ENCODE measurements at places on chromosomes 7 and 10. TPM values are rescaled to one million over a fixed set of nuclear protein-coding genes. Genes with fewer than 3 reads are reported as not detected.

Gene SRGN
- polyA plus RNA-seq = 26.1 TPM

Gene ABCA13
- polyA plus RNA-seq = 0.76 TPM

DNA sequence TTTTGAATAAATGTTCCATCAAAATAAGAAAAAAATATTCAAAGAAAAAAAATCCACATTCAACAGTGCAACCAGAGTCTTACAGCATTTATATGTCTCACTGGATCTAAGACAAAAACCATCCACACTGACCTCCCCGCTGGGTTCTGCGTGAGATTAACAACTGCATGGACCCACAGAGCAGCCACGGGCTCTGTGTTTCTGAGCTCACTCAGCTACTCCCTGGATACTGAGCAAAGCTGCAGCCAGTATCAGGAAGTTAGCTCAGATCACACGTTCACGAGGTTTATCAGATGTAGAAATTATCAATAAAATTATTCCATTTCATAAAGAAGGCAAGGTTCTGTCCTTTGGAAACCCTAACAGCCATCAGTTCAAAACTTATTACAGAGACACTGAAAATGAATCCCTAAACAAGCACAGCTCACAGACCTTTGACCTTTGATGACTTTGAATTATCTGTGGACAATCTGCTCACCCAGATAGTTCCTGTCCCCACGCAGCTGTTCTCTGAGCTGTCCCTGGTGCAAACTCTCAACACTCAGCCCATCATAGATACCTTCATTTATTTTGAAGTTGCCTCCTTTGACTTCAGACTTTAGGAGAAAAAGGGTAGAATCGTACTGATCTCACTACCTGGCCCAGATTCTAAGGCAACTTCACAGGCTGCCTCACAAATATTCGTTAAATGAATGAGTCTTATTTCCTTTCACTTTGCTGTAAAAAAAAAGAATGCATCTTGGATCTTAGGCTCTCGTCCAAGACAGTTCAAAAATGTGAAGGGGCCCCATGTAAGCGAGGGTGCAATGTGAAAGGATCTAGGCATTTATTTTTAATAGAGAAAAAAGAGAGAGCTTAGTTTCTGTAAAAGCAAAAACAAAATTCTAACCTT lies 67.7 kb upstream of the SVIL start:
- DNase-seq = no peak

DNA sequence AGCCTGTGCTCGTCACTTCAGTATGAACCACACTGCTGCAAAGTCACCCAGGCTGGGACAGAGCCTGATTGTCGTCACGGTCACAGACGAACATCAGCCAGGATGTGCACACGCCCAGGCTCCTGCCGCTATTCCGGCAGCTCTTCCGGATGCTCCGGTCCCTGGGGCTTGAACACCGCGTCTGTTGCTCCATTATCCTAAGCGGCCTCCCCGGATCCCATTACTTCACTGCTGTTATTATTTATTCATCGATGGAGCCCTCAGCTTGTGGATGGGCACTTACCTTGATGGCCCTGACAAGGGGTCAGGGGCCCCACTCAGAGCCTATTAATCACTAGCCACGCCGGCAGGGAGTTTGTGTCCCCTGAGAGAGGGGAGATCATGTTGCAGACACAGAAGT lies 120.8 kb upstream of the PCBD1 start:
- no peak for DNase-seq

GRCh38 chr7:128100225-128100948 lies 69.2 kb upstream of the LRRC4 start:
- no peak for DNase-seq

DNA sequence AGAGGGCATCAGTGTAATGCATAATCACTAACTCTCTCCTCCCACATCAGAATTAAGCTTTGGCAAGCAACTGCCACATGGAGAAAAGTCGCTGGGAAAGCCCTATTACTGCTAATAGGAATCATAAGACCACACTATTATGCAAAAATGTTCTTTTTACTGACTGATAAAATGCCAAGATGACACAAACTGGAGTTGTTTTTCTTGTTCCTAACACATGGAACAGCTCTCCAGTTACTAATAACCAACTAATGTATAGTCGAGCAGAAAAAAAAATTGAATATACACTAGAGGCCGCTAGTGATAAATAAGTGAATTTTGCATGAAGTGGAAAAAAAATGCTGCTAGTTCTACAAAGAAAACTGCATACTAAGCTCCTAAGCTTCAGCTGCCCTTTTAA lies 165.6 kb downstream of the TPK1 start:
- no peak for DNase-seq

DNA sequence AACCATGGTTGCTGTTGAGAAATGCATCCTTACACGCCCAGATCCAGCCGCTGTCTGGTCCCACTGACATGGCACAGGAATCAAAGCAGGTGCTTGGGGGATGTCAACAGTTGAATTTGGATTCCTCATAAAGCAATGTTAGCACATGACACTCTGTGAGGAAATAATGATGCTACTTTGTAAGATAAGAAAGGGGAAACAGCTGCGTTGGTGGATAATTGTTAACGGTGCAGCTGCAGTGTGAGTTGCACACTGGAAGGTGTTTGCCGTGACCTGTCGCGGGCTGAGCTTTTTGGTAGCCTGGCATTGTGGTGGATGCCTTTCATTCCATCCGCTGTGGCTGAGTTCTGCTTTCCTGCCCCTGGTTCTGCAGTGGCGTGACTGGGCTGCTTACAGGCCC lies 113.9 kb downstream of the MGMT start:
- DNase-seq = no peak

- no peak for DNase-seq
Measured at GRCh38 chr7:117086788-117087187, 133.5 kb downstream of the ST7 start.

- no peak for DNase-seq
Measured at GRCh38 chr7:55574051-55574717, 1.9 kb upstream of the VOPP1 start.

GRCh38 chr7:69640216-69640615 lies 41.9 kb downstream of the AUTS2 start:
- no peak for DNase-seq

Gene CRHR2
- 0.25 TPM for polyA plus RNA-seq

Gene NUDT13
- polyA plus RNA-seq = 5.5 TPM

- no peak for DNase-seq
Measured at GRCh38 chr7:130500463-130500862, 8.6 kb downstream of the MEST start.

Gene C10orf105
- polyA plus RNA-seq = 0.15 TPM

GRCh38 chr7:145106001-145106400 lies 270.1 kb upstream of the TPK1 start:
- DNase-seq = no peak

Gene PDK4
- 19.3 TPM for polyA plus RNA-seq

DNA sequence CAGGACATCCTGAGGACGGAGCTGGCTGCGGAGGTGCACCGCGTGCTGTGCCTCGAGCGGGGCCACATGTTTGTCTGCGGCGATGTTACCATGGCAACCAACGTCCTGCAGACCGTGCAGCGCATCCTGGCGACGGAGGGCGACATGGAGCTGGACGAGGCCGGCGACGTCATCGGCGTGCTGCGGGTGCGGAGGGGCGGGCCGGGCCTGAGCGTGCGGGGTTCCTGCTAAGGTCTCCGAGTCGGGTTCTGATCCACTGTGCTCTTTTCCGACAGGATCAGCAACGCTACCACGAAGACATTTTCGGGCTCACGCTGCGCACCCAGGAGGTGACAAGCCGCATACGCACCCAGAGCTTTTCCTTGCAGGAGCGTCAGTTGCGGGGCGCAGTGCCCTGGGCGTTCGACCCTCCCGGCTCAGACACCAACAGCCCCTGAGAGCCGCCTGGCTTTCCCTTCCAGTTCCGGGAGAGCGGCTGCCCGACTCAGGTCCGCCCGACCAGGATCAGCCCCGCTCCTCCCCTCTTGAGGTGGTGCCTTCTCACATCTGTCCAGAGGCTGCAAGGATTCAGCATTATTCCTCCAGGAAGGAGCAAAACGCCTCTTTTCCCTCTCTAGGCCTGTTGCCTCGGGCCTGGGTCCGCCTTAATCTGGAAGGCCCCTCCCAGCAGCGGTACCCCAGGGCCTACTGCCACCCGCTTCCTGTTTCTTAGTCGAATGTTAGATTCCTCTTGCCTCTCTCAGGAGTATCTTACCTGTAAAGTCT lies 10.4 kb downstream of the ATG9B start:
- DNase-seq = no peak

DNA sequence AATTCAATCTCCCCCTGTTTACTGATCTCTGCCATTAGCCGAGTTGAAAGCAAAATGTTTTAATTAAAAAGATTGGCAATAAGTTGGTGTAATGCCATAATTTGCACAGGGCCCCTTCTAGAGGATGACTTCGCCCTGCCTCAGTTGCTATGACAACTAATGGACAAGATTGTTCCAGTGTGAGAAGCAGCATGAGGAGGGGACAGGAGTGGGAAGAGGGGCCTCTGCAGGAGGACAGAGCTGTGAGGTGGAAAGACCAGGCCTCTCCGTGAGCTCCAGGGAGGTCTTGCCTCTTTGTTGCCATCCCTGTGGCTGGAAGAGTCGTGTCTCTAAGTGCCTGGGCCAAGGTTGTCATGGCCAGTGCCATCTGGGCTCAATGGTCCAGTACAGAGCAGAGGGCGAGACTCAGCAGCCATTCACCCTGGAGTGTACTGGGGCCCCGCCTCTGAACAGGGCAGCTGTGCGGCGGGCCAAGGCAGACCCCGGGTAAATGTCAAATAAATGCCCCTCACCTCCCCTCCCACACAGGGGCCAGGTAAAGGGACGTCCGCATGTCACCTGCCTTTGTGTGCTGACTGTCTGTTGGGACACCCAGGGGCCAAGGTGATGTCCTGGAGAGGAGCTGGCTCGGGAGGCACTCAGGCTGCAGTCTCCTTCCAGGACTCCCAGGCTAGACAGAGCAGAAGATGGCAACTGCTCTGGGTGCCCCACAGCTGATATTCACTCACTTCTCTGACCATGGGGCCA lies 97.0 kb upstream of the RET start:
- DNase-seq = no peak

DNA sequence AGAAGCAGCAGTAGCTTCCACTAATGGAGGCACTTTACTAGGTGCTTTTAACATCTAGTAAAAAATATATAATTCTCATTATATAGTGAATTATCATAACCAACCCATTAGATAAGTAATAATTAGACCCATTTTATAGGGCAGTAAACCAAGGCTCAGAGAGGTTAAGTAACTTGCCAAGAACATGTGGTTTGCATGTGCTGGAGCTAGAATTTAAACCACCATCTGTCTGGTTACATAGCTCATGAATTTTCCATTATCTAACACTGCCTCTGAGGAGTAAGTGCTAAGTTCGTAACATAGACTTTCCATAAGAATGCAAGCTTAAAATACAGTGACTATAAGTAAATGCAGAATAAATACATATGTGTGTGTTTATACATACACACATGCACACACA lies 41.9 kb downstream of the CREB3L2 start:
- no peak for DNase-seq

DNA sequence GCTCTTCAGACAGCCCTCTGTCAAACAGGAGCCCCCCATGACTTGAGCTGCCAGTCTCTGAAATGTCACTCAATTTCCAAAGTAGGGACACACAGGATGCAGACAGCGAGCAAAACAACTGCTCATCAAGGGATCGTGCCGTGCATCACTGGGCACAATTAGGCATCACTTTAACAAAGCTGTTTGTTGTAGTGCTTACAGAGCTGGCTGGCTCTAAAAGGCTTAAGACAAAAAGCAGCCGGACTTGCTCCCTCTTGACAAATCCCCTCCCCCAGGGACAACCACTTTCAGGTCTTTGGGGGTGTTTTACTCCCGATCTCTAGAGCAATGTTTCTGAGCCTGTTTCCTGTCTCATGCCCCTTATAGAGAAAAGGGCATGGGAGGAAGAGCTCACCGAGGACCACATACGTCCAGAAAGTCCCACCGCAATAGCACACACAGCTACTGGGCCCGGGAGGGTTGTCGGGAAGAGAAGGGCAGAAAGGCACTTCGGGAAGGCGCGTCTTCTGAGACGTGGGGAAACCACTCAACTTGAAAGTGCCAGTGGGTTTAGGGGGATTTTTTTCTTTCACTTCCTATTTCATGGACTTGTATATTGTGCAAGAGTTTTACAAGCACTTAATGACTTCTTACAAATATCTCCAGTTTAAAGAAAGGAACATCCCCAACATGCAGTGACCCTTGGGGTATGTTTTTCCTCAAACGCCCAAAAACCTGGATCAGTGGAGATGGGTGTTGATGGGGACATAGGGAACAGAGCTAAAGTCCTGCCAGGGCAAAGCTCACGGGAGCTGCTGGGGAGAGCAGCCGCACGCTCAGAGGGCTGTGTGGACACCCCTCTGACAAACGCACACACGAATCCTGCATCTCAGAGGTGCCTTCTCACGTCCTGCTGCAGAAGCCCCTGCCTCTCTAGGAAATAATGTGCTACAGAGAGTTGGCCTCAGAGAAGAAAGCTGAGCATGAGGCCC lies 27.1 kb downstream of the LRRC20 start:
- no peak for DNase-seq

Gene TLL2
- polyA plus RNA-seq = 0.74 TPM

Gene PLEKHS1
- polyA plus RNA-seq = 0.04 TPM

Gene ANKRD61
- polyA plus RNA-seq = 0.61 TPM

- no peak for DNase-seq
Measured at GRCh38 chr7:116509982-116510579, 10.5 kb downstream of the CAV2 start.

- DNase-seq = no peak
Measured at GRCh38 chr10:35232527-35232926, 103.8 kb upstream of the CCNY start.

Gene FANK1
- 8.1 TPM for polyA plus RNA-seq

GRCh38 chr10:48633381-48634197 lies 28.7 kb upstream of the ARHGAP22 start:
- no peak for DNase-seq

DNA sequence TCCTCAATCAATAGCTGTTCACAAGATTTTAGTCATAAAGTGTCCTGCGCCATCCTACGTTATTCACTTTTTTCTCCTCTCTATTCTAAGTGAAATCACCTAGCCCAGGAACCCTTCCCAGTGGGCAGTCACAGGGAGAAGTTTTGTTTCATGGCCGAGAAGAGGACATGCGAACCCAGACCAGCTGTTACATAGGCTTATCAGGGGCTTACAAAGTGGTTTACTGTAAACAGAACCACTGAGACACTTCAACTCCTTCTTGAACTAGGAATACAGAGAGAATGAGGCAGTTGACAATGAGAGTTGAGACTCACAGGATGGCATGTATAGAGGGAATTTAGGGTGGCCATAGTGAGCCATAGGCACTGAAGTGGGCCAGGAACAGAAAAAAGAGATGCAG lies 246.9 kb upstream of the GLI3 start:
- DNase-seq = no peak

All from right renal pelvis (tissue), 4 donors.